Fibroblast of skin of back (primary cell): ENCODE measurements at places on chromosomes 1 and 21.
A peak's percentile ranks its signal among the peaks of the same experiment; 100 is the strongest.

DNA sequence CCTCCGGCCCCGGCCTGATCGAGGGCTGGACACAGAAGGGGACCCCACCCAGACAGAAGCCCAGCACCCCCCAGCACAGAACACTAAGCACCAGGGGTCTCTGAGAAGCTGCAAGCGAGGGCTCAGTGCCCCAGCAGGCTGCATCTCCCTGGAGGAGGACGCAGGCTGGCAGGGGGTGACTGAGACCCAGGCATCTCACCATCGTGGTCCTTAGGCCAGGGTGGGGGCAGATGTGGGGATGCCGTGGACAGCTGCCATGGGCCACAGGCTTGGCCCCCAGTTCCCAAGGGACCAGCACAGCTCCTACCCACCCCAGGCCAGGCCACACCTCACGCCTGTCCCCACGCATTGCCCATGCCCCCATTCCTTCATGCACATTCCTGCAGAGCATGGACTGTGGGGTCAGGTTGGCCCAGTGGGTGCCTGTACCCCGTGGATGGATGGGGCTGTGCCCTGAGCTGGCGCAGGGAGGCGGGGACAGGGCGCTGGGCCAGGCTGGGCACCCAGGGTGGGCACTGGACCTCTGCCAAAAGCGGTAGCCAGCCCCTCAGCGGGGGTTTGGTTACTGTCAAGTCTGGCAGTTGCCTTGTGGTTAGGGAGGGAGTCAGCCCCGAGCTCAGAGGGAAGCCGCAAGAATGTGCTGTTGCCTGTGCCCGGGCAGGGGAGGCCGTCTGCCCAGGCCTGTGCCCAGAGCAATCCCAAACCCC is 61.5 kb downstream of the ARHGEF16 start:
- DNase-seq, result peak; percentile 80

- DNase-seq, result no peak
Measured at GRCh38 chr1:101967871-101968270, 28.9 kb downstream of the OLFM3 start.

- no peak for DNase-seq
Measured at GRCh38 chr1:68142036-68142435, 90.3 kb downstream of the WLS start.

DNA sequence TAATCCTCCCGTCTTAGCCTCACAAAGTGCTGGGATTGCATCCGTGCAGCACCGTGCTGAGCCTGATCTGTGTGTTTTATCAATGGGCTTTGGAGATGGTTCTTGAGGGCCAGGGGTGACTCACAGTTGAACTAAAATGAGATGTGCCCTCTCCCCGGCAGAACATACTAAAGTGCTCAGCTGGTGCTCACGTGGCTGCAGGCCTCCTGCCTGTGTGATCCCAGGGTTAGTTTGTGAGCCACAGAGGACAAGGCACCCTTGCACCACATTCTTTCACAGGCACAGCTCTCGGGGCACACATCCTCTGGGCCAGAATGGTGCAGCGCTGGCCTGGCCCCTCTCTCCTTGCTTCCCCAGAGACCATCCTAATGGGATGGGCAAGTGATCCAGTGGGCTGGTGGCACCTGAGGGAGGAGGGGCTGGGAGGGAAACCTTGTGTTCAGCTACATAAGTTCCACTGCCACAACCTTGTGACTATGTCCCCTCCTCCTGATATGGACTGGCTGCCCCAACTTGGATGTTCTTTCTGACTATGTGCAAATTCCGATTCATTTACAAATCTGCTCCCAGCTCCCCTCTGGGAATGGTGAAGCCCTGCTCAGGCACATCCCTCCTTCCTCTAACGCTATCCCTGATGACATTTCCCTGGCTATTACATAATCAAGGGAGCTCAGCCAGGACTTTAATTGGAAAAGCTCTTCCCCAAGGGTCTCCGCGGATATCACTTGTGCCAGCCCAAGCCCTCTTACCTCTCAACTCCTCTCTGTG is 197.0 kb upstream of the EDN2 start:
- DNase-seq, result peak; percentile 83

DNA sequence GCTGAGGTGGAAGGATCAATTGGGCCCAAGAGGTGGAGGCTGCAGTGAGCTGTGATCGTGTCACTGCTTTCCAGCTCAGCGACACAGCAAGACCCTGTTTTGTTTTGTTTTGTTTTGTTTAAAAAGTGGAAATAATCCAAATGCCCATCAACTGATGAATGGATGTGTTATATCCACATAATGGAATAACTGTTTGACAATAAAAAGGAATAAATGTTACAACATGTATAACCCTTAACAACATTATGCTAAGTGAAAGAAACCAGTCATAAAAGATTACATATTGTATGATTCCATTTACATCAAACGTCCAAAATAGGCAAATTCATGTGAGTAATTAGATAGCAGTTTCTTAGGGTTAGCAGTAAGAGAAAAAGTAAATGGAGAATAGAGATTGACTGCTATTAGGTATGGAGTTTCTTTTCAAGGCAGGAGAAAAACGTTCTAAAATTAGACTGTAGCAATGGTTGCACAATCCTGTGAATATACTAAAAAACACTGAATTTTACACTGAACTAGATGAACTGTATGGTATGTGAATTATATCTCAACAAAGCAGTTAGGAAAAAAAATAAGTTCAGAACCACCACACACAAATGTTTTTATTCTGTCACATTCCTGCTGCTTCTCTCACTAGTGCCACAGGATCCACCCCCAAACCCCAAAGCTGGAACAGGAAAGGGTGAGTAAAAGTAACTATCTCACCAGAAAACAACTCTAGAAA is 15.7 kb downstream of the FOXJ3 start:
- peak; percentile 85 for DNase-seq
